Right hindlimb (tissue), 1 donor: ENCODE measurements at places on chromosomes 12 and 14.

- DNase-seq = no peak
Observed at GRCh38 chr14:60204843-60205774, 39.9 kb upstream of the DHRS7 start.

GRCh38 chr12:95390192-95390591, 83.8 kb upstream of the METAP2 start:
- DNase-seq = no peak

- no peak for DNase-seq
Observed at GRCh38 chr14:66476964-66477363, 9.2 kb upstream of the CCDC196 start.

DNA sequence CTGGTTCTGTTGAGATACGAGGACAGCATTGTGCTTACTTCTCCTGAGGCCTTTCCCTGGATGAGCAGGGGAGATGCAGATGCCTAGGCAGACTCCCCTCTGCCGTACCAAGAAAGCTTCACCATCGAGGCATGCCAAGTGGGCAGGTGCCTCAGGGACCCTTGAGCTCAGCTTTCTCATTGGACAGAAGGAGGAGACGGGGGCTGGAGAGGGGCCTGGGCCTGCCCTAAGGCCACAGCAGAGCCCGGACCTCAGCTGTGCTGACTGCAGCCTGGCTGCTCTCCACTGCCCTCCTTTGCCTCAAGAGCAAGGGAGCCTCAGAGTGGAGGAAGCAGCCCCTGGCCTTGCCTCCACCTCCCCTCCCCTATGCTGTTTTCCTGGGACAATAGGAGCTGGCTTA, 23.4 kb downstream of the SERPINA1 start:
- no peak for DNase-seq

- DNase-seq = no peak
Observed at GRCh38 chr12:6093764-6094163, 30.7 kb downstream of the VWF start.

DNA sequence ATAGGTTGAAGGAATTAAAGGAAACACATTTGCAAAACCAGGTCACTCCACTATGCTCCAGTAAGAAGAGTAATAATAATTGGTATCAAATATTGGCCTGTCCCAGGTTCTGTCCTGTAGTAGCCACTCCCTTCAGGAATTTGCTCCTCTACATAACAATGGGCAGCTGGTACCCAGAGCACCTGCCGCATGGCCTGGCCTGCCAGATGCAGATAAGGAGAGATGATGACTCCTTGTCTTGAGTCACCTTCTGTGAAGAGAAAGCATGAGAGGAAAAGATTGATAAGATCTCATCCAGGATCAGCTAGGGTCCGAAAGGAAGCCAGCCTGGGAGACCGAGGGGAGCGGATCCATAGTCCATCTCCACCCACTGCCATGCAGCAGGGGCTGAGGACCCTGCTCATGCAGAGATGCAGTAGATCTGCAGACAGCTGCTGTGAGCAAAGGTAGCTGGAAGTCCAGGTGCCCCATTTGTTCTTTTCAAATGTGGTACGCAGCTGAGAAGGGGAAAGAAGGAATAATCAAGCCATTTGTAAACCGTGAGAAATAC, 24.3 kb downstream of the VCPKMT start:
- DNase-seq = no peak

GRCh38 chr14:89000007-89000942, 175.8 kb downstream of the TTC8 start:
- DNase-seq = no peak

GRCh38 chr14:75833326-75834020, 148.3 kb downstream of the TGFB3 start:
- DNase-seq = no peak

DNA sequence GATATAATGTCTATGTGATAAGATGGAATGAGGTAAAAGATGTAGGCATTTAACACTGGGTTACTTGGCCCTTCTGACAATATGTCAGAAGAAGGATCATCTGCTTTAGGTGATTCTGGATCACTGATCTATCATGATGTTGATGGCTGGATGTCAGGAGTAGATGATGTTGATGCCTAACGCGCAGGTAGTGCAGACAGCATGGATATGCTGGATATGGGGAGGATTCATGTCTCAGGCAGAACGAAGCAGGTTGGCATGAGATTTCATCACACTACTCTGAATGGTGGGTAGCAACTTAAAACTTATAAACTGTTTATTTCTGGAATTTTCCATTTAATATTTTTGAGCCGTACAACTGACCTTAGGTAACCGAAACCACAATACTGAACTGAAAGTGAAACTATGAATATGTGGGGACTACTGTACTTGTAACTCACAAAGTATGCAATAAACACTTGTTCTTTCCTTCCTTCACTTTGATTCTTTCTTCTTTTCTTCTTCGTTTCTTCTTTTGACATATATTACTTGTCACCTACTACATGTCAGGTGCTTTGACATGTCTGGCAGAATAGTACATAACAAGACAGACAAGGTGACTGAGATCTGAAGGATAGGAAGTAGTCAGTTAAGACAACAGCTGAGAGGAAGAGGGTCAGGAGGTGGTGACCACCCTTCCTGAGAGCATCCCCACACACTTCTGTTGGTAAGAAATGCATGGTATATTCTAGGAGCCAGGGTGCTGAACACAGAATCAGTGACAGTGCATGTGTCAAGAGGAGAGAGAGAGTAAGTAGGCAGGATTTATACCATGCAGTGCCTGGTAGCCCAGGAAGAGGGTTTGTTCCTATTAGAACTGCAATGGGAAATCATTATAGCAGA, 238.8 kb downstream of the PPFIA2 start:
- DNase-seq = no peak

- DNase-seq = no peak
Observed at GRCh38 chr12:6382982-6383381, 980 bp upstream of the LTBR start.

GRCh38 chr12:125050868-125051267, 14.4 kb upstream of the AACS start:
- no peak for DNase-seq

DNA sequence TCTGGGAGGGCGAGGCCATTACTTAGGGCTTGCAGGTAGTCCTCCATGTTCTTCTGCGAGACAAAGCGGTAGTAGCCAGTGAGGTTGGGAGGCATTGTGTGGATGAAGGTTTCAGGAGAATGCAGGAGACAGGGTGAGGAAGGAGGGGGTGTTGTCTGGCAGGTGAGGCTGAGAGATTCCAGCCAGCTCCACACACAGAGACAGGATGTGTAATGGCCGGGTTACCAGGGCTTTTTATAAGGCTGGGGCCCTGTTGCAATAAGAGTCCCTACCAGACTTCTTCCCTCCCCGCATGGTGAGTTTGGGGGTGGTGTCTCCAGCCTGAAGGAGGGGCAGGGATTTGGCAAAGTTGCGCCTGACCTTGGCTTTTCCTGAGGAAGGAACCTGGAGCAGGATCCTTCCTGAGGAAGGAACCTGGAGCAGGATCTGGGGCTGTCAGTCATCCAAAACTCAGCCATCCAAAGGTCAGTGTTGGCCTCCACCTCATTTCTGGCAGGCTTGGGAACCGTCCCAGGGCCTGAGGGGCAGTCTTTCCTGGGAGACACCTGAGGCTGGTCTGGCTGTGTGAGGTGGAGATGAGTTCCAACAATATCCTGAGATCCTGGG, at the start of gene RBP5:
Gene RBP5 (minus strand): TSS at position 209 of the 606 bp plus-strand sequence. CDS start 114 bp downstream, at position 95.
- no peak for DNase-seq

- no peak for DNase-seq
Observed at GRCh38 chr12:112738531-112738930, 53.0 kb upstream of the RPH3A start.

GRCh38 chr12:130873106-130873795, 1.4 kb downstream of the RAN start:
- no peak for DNase-seq

- DNase-seq = no peak
Observed at GRCh38 chr14:79118291-79118690, 948.1 kb downstream of the NRXN3 start.

DNA sequence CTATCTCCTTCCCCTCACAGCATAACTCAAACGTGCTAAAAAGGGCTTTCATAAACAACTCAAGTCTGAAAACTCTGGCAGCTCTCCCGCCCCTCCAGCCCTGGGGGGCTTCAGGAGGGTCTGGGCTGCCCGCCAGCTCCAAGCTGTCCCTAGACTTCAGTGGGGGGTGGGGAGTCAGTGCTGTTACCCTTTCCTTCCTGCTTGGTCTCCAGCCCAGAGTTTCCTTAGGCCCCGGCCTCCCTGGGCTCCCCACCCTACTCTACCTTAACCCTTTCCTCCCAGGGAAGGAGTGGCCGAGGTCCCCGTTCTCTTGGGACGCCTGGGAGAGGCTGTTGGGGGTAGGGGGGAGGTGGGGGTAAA, 530 bp upstream of the NYNRIN start:
- peak; percentile 80 for DNase-seq
